Dermis blood vessel endothelial cell (primary cell): ENCODE measurements at places on chromosomes 12 and 14. TPM values are rescaled to one million over a fixed set of nuclear protein-coding genes. Genes with fewer than 3 reads are reported as not detected.

The PMCH gene
- total RNA-seq = 0.23 TPM in 1 of 2 replicates, not detected in the other

The MFAP5 gene
- 0.19 and 0.85 TPM in 2 replicates for total RNA-seq

The C14orf39 gene
- total RNA-seq = not detected in 2 replicates

The ENDOU gene
- total RNA-seq = 0.05 TPM in 1 of 2 replicates, not detected in the other

The KRT77 gene
- not detected in 2 replicates for total RNA-seq

The SLC38A4 gene
- total RNA-seq = 1.2 and 7.3 TPM in 2 replicates

The RIMBP2 gene
- not detected in 2 replicates for total RNA-seq

The GPRC5A gene
- 3.2 and 10.7 TPM in 2 replicates for total RNA-seq

GRCh38 chr12:57207731-57208630 is 8.6 kb upstream of the NXPH4 start:
- no peak for DNase-seq

DNA sequence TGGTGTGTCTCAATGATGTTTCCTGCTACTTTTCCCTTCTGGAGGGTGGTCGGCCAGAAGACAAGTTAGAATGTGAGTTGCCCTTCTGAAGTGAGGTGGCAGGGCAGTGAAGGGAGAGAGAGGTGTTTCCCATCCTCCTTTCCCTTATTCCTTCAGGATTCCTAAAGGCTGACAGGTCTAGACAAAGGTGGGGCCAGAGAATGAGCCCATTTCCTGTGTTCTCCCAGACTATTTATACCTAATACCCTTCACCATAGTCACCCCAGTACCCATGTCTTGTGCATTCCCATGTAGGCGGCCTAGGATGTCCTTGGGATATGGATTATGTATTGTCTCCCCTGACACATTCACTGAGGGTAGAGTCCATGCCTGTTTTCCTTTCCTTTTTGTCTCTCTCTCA is 7.0 kb downstream of the DGKA start:
- no peak for DNase-seq

GRCh38 chr12:2283916-2284315 is 231.1 kb downstream of the CACNA1C start:
- no peak for DNase-seq

DNA sequence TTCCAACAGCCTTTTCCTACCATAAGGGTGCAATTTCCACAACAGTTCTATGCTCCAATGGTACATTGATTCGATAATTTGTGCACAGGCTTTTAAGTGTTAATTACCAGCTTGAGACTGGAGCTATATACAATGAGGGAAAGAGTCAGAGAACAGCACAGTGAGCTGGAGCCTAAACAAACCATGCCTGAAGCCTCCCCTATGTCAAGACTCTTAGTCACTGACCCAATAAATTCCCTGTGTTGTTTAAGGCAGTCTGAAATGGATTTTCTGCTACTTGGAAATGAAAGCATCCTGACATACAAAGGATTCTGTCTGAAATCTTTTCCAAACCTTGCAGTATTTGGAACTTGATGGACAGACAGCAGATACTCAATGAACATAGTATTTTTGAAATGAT is 149.0 kb downstream of the EFCAB11 start:
- no peak for DNase-seq

DNA sequence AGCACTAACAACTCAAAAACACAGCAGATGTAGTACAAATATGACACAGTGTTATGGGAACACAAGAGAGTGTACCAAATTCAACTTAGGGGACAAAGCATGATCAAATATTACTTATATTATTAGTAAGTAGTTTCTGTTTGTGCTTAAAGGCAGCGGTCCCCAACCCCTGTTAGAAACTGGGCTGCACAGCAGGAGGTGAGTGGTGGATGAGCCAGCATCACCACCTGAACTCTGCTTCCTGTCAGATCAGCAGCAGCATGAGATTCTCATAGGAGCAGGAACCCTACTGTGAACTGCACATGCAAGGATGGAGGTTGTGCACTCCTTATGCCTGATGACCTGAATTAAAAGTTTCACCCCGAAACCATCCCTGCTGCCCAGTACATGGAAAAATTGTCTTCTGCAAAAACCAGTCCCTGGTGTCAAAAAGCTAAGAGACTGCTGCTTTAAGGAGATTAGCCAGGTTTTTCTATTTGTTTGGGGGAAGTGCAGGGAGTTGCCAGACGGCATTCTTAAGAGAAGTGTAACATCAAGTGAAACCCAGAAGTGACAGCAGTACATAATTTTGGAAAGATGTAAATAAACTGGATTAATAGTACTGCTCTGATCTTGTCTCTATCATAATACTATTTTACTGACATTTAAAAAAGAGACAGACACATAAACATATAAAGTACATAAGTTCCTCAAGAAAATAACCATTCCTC is 26.7 kb downstream of the GTF2A1 start:
- no peak for DNase-seq

DNA sequence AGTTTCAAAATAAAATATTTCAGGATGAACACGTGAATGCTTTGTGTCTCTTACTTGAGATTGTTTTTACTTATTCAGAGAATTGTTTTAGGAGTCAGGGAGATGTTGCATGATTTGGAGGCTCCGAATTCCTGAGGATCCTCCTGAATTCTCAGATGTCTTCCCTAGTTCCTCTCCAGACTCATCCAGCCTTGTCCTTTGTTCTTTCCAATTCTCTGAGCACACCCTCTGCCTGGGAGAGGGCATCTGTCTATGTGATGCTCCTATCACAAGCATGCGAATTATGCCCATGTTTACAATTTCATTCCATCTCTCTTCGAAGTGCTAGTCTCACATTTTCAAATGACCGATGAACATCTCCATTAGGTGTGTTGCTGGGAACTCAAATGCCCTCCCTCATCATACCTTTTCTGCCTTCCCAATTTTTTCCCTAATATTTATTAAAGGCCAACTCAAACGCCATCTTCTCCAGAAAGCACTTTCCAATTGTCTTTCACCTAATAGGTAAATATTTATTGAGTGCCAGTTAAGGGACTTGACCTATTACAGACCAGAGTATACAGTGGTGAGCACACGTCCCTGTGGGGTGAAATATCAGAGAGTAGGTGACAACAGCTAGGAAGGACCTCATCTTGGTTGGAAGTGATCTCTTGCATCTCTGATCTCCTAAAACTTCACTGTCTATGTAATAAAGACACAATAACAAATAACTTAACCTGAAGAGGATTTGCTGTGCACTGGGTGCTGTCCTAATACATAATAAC is 64.4 kb downstream of the ARF6 start:
- DNase-seq = no peak

- DNase-seq = no peak
Observed at GRCh38 chr12:11765421-11765816, 115.9 kb downstream of the ETV6 start.

- DNase-seq = peak; percentile 34
Observed at GRCh38 chr14:91947475-91948184, at the start of gene FBLN5. TSS of gene FBLN5 (minus strand) at chr14:91947694. CDS start at chr14:91947229, 465 bp downstream.

- DNase-seq = no peak
Observed at GRCh38 chr12:121815263-121815662, 11.5 kb downstream of the SETD1B start.

DNA sequence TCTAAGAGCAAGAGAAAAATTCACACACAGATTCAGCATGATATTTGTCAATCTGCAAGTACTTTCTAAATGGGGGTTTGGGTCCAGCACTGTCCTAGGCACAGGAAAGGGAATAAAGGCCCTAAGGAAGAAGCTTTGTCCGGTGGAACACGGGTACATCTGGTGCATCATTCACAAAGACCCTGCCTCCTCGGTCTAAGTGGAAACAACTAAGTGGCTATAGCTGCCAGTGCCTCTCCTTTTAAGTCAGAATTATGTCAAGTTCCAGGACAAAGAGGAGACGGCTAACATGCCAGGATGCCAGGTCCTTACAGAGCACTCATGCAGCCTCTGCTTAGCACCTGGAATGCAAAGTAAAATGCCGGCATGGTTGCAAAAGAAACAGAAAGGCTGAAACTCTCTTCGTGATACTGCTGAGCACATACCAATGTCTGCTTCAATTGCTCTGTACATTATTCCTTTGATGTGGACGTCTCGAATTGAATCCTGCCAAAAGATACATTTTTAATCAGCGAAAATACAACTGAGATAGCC is 47.5 kb downstream of the NT5DC3 start:
- no peak for DNase-seq

DNA sequence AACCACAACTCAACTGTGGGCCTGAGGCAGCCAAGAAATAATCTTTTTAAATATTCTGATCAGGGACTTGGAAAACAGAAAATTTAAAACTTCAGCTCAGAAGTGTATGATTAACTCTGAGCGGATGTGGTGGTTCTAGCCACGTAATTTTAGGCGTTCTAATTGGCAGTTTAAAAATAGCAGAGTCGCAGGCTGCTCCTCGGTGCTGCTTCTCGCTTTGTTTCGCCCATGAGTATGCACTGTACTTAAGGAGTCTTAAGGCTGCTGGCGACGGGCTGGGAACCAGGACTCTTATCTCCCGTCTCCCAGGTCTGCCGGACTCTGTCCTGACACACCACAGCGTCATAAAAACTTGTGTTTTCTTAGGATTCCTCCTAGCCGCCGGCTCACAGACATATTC is 113.4 kb upstream of the PELI2 start:
- no peak for DNase-seq

GRCh38 chr12:2053691-2054090 is 904 bp downstream of the CACNA1C start:
- no peak for DNase-seq

GRCh38 chr14:49972823-49973222 is 79.9 kb downstream of the ARF6 start:
- DNase-seq = peak; percentile 76

- DNase-seq = no peak
Observed at GRCh38 chr12:57148469-57149244, 1.2 kb upstream of the LRP1-AS start.

GRCh38 chr12:28896421-28896820 is 252.7 kb upstream of the FAR2 start:
- no peak for DNase-seq

DNA sequence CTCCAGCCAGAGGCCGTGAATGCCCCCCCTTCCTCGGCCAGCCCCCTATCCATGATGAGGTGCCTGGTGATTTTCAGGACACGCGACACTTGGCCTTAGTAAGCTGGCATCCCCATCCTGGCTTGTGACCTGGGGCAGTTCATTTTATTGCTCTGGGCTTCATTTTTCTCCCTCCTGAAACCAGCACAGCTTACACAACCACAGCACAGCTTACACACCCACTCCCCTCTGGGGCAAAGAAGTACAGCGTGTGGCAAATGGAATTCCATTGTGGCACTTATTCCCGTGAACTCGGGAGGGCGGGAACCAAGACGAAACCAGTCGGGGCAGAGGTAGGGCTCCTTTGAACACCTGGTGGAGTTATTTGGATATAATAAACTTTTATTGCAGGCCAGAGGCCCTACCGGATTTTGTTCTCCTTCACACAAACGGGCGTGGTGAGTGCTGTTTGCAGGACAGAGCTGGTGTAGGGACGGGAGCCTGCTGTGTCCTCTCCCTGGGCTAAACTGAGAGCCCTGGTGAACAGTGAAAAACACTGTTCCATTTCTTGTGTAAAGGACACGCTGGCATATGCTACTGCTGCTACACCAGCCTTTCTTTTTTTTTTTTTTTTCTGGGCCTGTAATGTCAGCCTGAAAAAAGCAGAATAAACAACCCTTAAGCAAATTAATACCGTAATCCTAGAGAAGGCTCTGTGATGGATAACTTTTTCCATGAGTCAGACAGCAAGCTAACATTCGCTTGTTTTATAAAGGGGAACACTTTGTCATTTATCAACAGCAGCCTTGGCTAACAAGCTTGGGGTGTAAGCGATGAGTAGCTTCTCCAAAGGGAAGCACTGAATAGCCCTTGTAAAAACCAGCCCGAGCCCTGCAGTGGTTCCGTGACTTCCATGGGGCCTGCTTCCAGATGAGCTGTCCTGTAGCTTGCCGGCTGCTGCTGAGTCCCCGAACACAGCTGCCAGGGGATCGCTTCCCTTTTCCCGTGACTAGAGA is 29.3 kb downstream of the CD9 start:
- peak; percentile 69 for DNase-seq
